ENCODE measurements at places on chromosomes 2 and 18.
A peak's percentile ranks its signal among the peaks of the same experiment; 100 is the strongest.

DNA sequence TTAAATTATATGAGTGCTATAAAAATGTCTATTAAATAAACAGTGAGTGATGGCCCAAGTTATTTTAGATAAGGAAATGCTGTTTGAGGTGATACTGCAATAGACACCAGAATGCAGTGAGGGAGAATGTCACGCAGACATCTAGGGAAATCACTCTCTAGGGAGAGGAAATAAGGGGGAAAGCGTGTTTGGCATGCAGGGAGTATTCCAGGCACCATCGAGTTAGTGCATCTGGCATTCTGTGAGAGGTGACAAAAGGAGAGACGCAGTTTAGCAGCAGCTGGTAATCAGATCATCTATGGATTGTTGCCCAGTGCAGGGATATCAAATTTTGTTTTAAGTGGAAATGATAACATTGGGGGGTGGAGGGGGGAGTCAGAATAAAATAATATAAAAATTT, 175.4 kb upstream of the NETO1 start:
- DNase-seq = no peak

DNA sequence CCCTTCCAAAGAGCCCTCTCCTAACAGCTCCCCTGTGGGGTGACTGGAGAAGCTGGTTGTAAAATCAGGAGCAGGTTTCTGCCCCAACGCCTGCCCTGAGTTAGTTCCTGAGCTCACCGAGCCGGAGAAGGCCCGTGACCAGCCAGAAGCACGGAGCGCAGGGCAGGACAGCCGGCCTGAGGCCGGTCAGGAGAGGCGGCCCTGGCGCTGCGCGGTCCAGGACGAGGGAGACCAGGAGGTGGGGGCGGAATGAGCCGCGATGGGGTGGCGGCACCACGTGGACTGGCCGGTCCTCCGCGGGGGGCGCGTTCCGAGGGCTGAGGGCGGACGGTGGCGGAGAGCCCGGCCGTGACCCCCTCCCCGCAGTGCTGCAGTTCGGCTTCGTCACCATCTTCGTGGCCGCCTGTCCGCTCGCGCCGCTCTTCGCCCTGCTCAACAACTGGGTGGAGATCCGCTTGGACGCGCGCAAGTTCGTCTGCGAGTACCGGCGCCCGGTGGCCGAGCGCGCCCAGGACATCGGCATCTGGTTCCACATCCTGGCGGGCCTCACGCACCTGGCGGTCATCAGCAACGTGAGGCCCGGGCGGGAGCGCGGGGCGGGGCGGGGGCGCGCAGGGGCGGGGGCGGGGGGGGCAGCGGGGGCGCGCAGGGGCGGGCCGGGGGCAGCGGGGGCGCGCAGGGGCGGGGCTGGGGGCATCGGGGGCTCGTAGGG, 29.0 kb downstream of the ANO7 start:
- no peak for DNase-seq

DNA sequence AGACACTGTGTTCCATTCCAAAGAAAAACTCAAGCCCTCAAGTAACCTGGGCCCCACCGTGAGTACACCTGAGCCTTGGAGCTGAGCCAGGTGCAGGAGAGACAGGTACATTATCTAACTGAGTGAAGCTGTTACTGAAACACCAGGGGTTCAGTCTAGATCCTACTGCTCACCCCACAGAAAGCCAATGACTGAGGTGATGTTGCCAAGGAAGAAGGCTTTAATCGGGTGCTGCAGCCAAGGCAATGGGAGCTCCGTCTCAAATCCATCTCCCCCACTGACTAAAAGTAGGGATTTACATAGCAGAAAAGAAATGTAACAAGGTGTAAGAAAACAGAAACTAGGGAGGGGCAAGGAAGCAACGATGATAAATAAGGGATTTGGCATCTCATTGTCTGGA, 15.2 kb upstream of the SLC14A1 start:
- DNase-seq = no peak

DNA sequence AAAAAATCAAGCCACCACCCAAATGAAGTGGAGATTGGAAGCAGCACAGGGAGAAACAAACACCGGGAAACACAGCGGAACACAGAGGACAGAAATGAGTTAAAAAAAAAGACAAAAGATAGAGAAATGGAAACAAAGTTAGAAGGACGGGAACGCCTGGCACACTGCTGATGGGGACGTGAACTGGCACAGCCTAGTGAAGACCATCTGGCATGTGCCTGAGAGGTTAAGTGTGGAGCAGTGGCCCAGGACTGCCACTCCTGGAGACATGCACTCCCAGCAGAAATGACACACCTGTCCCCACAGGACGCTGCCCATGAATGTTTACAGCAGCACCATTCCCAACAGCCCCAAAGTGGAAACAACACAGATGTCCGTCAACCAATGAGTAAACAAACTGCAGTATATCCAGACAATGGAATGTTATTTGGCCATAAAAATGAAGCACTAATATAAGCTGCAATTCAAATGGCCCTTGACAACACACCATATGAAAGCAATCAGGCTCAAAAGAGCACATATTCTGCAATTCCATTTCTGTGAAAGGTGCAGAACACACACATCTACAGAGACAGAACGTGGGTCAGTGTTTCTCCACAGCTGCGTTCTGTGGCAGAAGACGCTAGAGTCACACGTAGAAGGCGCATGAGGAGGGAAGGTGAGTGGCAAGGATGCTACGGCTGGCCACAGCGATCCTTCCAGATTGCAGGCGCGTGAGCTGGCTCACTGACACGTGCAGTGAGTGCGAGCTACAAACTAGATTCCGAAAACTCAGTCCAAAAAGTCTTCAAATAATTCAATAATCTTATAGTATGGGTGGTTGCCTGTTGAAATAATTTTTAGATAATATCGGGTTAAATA, 24.6 kb downstream of the THAP4 start:
- DNase-seq = peak; percentile 37

GRCh38 chr2:11870584-11870983, 124.2 kb downstream of the LPIN1 start:
- DNase-seq = no peak

All from GM04503 (cell line).